ENCODE measurements at places on chromosomes 12 and 14.

- DNase-seq, result no peak
Observed at GRCh38 chr12:8088574-8088973, 6.5 kb downstream of the NECAP1 start.

GRCh38 chr14:96445844-96446710, 54.1 kb downstream of the AK7 start:
- peak; percentile 72 for DNase-seq

DNA sequence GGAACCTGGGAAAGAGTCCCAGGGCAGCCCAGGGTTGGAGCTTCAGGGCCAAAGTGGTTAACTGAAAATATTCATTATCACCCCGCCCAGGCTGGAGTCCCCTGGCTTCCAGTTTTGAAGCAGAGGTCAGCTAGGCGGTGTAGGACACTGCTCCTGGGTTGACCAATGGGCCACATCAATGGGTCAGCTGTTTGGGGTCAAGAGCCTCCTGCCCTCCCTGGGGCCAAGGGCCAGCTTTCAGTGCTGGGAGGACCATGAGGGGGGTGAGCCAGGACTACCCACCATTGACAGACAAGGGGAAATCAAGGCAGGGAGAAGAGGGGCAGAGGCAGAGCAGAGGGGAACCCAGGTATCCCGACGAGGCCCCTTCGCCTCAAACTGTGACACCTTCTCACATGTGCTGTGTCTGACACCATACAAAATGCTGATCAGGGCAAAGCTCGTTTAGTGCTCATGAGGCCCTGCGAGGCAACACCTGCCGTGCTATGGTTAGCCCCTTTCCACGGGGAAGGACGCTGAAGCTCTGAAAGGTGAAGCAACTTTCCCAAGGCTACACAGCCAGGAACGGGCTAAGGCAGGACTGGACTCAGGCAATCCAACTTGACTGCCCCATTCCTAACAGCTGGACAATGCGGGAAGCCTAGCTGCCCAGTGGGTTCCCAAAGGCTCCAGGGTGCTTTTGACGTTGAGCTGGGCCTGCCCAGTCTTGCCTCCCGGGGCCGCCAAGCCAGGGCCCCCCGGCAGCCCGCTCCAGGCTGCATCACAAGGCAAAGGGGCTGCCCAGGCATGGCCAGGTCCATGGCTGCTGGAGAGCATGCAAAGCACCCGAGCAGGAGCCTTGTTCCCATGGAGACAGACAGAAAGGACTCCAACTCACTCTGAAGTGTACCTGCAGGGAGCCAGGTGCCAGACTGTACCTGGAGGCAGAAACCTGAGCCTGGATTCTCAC, 2.0 kb downstream of the SYNE3 start:
- no peak for DNase-seq

DNA sequence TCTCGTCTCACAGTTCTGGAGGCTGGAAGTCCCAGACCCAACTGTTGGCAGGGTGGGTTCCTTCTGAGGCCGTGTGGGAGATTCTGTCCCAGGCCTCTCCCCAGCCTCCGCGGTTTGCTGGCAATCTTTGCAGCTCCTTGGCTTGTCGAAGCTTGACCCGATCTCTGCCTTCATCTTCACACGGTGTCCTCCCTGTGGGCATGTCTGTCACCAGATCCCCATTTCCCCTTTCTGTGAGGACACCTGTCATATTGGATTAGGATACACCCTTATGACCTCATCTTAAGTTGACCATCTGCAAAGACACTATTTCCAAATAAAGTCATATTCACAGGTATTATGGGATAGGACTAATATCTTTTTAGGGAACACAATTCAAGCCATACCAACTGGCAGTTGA, 22.6 kb upstream of the LRP1-AS start:
- DNase-seq, result no peak

GRCh38 chr12:85253853-85254252, 26.2 kb upstream of the ALX1 start:
- no peak for DNase-seq

DNA sequence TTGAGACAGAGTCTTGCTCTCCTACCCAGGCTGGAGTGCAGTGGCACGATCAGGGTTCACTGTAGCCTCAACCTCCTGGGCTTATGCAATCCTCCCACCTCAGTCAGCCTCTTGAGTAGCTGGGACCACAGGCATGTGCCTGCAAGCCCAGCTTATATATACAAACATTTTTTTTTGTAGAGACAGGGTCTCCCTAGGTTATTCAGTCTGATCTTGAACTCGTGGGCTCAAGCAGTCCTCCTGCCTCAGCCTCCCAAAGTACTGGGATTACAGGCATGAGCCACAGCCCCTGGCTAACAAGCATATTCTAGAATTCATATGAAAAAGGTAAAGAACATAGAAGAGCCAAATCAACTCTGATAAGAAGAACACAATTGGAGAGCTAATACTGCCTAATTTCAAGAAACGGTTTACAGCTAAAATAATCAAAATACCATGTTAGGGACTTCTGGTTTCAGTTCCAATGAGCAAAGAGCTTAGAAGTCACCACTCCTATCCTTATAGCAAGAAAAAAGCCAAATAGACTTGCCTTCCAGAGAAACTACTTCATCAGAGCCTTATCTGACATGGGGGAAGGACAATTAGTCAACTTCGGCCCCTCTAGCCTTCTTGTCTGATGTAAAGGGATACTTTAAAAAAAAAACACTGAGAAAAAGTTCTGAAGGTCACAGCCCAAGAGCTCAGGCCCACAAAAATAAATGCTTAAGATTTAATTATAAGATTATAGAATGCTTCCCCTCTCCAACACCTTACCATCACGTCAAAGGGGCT, 37.6 kb downstream of the TMEM116 start:
- peak; percentile 70 for DNase-seq

GRCh38 chr12:24697295-24697694, 251.6 kb downstream of the BCAT1 start:
- DNase-seq, result no peak

- peak; percentile 77 for DNase-seq
Observed at GRCh38 chr12:15546102-15546701, 223.9 kb downstream of the PTPRO start.

GRCh38 chr12:70605976-70606375, 31.3 kb downstream of the PTPRB start:
- DNase-seq, result peak; percentile 13

GRCh38 chr12:108495054-108495453, 20.0 kb upstream of the FICD start:
- peak; percentile 67 for DNase-seq

All from OCI-M1 (cell line).